ENCODE measurements at places on chromosomes 3 and 15.

DNA sequence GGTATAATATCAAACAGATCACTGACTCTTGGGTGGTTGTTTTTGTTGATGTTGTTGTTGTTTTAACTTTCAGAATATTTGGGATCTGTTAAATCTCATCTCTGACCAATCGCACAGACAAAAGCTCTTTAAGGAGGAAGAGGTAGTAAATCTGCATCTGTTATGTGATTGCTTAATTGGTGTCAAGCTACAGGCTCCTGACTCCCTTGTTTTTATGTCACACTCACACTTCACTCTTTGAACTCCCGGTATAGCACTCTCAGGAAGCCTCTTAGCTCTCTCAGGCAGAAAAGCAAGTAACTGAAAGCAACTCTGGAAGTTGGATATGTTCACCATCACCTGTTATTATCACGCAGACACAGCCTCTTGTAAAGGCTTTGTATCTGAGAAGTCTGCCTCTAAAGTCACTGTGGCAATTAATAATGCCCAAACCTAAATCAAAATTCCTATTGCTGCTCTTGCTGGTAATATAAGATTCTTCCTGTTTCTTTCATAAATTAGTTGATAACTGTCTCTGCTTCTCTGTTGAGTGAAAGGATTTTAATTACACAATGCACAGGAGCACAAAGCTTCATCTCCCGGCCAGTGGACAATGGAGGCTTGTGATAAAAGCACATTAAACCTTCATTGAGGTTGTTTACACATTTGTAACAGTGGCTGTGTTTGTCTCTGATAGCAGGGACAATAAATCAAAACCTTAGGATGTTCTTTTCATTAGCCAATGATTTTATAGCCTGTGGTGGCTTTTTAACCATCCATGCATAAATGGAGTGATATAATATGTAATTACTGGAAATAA is 576.7 kb downstream of the MFSD1 start:
- no peak for DNase-seq

DNA sequence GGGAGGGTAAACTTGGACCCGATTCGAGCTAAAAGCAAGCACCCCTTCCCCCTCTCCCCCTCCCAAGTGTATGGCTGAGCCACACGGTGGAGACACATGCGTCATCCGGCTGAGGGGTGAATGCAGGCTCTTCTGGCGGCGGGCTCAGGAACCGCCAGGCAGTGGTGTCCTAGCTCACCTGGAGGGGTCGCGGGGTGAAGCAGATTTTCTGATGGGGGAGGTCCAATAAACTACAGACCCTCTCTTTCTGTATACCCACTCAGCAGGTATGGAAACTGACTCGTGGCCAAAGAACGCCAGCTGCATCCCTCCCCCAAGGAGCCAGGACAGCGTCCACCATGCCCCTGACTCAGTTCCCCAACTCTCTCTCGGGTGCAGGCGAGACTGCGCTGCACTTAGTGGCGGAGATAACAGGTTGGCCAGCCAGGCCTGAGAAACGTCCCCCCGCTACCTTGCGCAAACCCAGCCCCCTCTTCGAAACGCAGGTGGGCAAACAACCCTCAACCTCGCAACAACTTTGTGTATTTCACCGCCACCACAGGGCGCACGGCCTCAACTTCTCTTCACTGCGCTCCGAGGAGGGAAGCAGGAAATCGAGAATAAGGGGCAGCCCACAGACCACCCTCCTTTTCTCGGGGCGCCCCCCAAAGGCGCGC is 1.3 kb downstream of the MAGI1 start:
- peak; percentile 48 for DNase-seq

DNA sequence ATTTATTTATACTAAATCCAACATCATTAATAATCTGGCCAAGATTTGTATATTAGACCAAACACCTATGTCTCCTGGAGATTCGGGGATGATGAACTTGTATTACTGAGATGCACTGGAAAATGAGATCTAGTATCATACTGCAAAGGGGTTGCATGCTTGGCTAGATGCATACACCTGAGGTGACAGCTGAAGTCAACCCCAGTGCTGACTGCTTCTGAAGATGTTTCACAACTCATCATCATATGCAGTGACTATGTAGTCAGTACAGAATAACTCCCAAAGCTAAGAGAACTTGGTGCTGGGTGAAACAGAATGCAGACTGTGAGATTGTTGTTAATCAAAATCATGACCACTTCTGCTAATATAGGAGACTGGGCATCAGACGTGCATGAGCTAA is 1114.2 kb downstream of the NSUN3 start:
- DNase-seq = no peak

- DNase-seq = no peak
Measured at GRCh38 chr3:64353226-64353625, 128.0 kb upstream of the PRICKLE2 start.

DNA sequence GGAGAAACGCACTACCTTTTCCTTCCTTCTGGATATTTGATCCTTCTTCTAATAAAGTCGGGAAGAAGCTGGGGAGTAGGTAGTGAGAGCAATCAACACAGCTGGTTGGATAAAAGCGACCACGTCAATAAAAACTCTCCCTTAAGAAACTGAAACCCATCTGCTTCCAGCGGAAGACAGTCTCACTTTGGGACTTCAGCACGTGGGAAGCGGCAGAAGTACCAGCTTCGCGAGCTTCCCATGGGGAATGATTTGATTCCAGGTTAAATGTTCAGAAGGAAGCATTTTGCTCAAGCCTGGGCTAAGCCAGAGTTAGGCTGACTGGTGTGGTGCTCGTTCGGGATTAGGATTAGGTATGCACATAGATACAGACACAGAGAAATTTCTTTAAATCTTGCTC is 262.3 kb upstream of the LYSMD4 start:
- no peak for DNase-seq

DNA sequence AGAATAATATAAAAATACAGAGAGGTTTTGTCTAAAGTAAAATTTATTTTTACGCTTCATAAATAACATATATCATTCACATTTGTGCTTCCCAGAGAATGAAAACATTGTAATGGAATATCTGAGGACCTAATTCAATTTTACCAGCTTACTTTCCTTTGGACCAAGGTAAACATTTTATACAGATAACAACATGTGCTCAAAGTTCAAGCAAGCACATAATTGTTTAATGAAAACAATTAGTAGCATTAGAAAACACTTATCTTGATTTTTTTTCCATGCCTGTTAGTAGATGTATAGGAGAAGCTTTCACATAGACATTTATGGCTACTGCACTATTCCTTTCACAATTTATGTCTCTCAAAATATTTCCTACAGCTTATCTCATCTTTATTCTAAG is 400.0 kb downstream of the ZIC1 start:
- DNase-seq = no peak

GRCh38 chr3:97952280-97952679 is 20.0 kb downstream of the RIOX2 start:
- DNase-seq = no peak

GRCh38 chr15:78804391-78804792 is 6.9 kb downstream of the ADAMTS7 start:
- peak; percentile 11 for DNase-seq

GRCh38 chr3:114437897-114438296 is 144.1 kb downstream of the TIGIT start:
- DNase-seq = no peak

DNA sequence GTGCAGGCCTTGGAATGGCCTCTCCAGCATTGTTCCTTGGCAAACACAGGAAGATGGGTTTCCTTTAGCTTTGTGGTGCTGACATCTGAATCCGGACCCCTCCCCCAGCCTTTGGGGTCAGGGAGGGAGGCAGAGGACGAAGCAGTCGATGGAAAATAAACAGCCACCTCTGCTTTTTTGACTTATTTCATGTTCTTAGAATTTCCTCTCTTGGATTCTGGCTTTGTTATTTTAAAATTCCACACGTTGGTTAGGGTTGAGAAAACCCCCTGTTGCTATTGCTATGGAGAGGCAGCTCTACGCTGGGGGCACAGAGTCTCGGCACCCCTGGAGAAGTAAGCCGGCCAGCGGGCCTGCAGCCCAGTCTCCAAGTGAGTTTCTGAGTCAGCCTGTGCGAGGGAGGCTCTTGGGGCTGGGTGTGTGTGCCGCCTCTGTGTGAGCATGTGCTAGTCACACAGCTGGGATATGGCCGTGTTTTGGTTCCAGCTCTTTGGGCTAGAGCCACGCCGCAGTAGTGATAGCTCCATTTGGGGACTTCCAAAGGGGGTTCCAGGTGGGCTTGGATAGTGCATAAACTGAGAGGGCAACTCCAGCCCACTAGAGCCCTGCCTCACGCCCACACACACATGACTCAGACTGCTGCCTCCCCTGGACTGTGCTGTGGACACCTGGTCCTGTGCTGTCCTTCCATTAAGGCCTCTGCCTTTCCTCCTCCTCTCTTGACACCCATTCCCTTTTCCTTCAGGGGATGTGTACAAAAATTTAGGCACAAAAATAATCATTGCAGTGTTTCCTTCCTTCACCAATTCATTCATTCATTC is 58.8 kb downstream of the AMOTL2 start:
- DNase-seq = no peak

- DNase-seq = no peak
Measured at GRCh38 chr15:38758043-38758442, 193.4 kb upstream of the RASGRP1 start.

DNA sequence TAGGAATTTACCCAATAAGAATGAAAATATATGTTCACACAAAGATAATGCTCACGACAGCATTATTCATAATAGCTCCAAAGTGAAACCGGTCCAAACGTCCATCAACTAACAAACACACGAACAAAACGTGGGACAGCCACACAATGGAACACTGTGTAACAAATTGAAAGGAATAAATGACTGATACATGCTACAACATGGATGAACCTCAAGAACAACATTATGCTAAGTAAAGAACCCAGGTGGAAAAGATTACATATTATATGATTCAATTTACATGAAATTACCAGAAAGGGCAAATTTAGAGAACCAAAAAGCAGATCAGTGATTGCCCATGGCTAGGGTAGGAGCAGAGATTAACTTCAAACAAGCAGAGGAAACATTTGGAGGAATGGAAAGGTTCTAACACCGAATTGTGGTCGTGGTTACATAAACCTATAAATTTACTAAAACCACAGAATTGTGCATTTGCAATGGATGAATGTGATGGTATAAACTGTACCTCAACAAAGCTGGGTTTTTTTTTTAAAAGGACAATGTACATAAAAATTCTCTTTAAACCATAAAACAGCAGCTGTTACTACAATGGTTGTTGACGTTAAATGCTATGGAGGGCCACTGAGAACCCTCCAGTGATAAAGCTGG is 76.3 kb downstream of the XXYLT1 start:
- no peak for DNase-seq

DNA sequence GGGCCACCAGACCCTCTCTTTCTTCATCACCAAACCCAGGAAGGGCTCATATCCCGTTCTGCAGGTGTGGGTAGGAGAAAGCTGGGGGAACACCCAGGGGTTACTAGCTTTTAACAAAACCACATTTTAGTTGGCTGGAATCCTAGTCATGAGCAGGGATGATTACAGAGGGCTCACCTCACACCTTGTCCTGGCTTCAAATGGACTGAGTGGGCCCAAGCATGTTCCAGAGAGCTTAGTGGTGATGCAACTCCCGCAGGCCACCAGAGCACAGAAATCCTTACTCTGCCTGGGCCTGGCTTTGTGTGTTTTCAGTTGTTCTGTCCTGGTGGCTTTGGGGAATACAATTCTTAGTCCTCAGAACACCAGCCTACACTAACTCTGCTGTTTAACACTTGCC is 56.8 kb upstream of the RYK start:
- DNase-seq = no peak

- no peak for DNase-seq
Measured at GRCh38 chr15:48481802-48482201, 150.6 kb downstream of the DUT start.

GRCh38 chr3:13483286-13483685 is 3.2 kb downstream of the HDAC11 start:
- no peak for DNase-seq

GRCh38 chr15:92981333-92981732 is 81.2 kb downstream of the CHD2 start:
- no peak for DNase-seq

DNA sequence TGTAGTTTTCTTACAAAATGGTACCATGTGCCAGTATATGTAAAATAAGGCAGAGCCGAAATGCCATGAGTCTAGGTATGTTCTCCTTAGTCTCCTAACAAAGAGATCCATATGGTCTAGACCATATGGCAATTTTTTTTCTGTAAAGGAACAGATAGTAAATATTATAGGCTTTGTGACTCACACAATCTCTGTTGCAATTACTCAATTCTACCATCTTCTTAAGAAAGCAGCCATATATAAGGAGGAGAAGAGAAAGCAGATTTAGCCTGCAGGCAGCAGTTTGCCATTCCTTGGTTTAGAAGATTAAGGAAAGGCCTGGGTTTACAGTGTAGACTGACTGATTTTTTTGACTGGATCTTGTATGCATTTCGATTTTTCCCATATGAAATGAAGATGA is 16.3 kb upstream of the BBX start:
- DNase-seq = no peak

DNA sequence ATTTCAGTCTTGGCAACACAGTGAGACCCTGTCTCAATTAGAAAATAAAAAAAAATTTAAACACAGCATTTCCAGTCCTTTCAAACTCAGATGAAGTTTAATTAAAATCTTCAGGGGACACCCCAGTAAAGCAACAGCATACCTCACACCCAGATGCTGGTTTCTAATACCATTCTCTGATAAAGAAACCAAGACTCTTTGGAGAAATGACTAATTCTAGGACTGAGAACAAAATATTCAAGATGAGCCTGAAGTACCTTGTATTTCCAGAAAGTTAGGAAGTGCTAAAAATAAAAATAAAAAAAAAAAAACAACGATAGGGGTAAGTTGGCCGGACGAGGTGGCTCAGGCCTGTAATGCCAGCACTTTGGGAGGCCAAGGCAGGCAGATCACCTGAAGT is 14.0 kb upstream of the MAP4 start:
- no peak for DNase-seq

GRCh38 chr3:79362571-79363270 is 405.1 kb downstream of the ROBO1 start:
- no peak for DNase-seq

DNA sequence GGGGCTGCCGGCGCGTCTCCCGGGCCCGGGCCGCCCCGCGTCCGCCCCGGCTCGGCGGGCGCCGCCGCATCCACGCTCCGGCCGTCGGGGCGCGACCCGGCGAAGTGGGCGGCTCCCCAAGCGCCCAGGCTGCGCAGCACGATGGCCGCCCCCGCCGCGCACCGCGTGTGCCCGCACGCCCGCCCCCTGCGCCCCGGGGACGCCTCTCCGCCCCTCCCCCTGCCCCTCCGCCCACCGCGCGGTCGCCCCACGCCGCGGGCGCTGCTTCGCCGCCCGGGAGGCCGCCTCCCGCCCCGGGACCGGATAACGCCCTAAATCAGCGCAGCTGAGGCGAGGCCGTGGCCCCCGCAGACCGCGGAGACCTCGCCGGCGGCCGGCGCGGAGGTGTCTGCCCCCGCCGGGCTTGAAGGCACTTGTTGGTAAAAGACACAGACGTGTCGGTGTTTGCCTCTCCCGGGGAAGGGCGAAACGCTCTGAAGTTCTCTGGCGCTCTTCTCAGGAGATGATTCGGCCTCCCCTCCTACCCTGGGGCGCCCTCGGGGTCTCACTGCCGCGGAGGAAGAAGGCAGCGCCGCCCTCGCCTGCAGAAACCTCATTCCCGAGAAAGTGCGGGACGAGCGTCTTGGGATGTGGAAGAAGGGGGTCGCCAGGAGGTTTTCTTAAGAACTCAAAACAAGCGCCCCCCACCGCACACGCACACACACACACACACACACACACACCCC is at the start of gene BNC1:
BNC1 (minus strand) TSS at position 106 of the 725 bp plus-strand sequence; CDS start at position 70, 36 bp downstream.
- no peak for DNase-seq

- DNase-seq = no peak
Measured at GRCh38 chr3:17227472-17227871, 342.7 kb downstream of the PLCL2 start.
